C1 segment of cervical spinal cord (tissue), 14 donors: ENCODE measurements at places on chromosomes 16 and 17.

GRCh38 chr17:60840456-60840855 is 162.8 kb downstream of the BCAS3 start:
- DNase-seq, result no peak

DNA sequence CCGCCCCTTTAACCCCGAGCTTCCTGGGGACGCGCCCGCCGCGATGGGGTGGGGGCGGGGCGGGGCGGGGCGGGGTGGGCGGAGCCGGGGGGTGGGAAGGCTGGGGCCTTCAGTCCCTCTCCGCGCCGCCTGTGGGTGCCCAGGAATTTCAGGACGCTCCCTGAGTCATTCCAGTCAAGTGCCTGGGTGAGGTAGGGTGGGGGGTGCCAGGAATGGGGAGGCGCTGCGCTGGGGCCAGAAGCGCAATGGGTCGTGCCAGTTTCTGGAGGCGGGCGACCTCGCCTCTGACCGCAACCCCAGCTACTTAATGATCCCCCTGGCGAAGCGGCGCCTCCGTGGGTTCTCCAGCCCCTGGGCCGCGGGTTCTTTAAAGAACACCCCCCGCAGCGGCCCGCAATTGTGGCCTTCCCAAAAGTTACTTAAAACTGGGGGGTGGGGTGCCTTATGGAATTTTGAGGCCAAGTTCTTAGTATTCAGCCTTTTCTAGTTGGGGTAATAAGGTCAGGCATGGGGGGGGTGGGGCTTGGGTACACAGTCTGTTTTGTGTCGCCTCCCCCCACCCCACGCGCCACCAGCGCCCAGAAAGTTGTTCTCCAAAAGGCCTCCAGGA is 826 bp upstream of the GSE1 start:
- DNase-seq, result no peak

DNA sequence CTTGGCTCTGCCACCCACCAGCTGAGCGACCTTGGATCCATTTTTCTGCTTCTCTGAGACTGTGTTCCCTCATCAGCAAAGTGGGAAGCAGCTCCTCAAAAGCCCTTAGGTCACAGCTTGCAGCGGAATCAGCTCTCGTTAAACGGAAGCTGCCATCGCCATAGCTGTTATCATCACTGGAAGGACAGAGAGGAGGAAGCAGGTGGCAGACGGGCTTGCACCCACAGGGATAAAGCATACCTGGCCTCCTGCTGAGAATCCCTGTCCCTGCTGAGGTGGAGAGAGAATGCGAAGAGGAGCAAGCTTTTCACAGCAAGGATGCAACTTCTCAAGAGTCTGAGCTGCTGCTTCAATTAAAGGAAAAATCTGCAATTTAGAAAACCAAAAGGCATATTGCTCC is 106.6 kb downstream of the CLEC16A start:
- no peak for DNase-seq

DNA sequence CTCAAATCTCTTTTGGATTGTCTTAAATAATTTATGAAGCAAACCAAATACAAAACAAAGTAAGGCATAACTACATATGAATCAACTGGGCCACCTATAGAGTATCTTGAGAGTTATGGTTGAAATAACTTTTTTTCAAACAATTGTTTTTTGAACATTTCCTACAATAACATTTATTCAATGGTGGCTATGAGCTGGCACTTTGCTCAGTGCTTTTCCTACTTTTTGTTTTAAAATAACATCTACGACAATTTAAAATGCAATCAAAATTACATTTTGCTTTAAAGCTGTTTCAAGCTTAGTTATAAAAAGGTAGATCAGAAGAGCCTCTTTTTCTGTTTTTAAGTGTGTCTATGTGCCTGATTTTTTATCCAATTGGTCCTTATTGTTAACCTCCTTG is 83.8 kb downstream of the SNX11 start:
- no peak for DNase-seq

DNA sequence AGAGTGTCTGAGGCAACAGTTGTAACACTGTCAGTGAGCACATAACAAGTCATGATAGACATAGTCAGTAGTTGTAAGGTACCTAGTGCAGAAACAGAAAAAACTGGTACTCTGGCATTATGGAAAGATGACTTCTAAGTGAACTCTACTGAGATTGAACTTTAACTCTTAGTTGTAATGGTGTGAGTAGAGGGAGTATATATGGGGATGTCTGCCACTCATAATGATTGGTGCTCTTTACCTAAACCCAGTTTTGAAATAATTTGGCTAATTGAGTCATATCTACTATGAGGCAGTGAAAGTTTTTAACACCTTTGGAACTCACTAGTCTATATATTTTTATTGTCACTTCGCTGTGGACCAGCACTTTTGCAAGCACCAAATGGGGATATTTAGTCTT is 6.6 kb downstream of the NLK start:
- DNase-seq, result no peak

DNA sequence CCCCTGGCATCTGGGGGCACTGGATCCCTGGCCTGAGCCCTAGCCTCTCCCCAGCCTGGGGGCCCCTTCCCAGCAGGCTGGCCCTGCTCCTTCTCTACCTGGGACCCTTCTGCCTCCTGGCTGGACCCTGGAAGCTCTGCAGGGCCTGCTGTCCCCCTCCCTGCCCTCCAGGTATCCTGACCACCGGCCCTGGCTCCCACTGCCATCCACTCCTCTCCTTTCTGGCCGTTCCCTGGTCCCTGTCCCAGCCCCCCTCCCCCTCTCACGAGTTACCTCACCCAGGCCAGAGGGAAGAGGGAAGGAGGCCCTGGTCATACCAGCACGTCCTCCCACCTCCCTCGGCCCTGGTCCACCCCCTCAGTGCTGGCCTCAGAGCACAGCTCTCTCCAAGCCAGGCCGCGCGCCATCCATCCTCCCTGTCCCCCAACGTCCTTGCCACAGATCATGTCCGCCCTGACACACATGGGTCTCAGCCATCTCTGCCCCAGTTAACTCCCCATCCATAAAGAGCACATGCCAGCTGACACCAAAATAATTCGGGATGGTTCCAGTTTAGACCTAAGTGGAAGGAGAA is 13.5 kb downstream of the STH start:
- no peak for DNase-seq

- DNase-seq, result no peak
Observed at GRCh38 chr16:49969091-49970030, 55.7 kb upstream of the CNEP1R1 start.

GRCh38 chr16:75931043-75931442 is 204.8 kb upstream of the CPHXL start:
- DNase-seq, result no peak

- DNase-seq, result peak; percentile 13
Observed at GRCh38 chr16:73064212-73064993, 16.5 kb upstream of the ZFHX3 start.

DNA sequence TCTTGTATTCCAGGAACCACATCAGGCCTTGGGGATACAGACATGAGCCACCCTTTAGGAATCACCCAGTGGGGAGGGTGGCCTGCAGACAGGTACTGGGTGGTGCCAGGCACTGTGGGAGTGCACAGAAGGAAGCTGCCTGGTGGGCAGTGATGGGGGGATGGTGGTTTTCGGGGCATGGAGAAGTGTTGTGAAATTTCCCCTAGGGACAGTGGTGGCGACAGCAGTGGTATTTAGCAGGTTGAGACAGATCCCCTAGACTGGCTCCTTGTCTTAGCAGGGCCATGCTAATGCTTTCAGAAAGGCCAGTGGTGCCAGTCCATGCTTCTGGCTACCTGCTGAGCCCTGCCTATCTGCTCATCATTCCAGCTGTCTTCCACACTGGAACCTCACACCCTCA is 129.6 kb downstream of the SPACA3 start:
- no peak for DNase-seq

GRCh38 chr16:70715055-70715858 is 29.4 kb upstream of the MTSS2 start:
- DNase-seq, result peak; percentile 87

- no peak for DNase-seq
Observed at GRCh38 chr17:78184351-78184750, 2.5 kb downstream of the TK1 start.

GRCh38 chr16:85582229-85582991 is 30.7 kb upstream of the GSE1 start:
- no peak for DNase-seq

DNA sequence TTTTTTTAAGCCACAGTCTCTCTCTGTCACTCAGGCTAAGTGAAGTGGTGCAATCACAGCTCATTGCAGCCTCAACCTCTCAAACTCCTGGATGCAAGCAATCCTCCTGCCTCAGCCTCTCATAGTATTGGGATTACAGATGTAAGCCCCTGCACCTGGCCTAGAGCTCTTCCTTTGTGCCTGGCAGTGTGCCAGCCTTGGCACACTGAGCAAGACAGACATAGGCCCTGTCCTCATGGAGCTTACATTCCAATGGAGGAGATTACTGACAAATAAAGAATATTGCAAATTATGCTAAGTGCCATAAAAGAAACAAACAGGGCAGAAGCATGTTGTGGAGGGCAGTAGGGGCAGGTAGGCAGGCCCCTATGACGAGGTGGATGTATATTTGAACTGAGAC is 920 bp upstream of the CNGB1 start:
- DNase-seq, result no peak

DNA sequence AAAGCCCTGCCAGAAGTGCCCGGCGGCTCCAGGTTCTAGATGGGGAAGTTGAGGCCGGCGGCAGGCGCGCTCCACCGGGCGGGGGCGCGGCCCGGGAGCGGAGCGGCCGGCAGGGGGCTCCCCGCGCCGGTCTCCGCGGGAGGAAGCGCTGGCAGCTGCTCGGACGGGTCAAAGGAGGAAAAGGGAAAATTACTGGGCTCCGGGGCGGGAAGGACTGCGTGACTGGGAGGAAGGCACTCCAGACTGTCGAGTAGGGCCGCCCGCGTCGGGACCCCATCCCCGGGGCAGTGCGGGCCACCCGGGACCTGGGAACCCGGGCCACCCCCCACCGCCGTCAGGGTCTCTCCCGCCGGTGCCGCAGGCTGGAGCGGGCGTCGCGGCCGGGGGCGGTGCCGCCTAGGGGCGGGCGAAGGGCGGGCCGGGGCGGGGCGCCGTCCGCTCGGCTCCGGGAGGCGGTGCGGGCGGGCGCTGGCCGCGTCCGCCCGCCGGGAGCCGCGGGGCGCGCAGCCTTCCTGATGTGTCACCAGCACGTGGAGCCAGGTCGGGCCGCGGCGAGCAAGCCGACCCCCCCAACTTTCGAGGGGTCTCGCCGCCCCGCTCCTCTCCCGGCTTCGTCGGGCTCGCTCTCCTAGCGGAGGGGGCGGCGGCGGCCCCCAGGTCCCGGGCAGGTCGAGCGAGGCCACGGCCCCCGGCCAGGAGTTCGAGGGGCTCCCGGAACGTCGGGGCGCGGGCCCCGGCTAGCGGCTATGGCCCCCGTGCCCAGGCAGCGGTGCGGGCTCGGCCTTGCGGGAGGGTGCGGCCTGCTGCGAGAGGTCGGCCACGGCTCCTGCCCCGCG is 167.5 kb downstream of the RAB11FIP4 start:
- peak; percentile 30 for DNase-seq

- no peak for DNase-seq
Observed at GRCh38 chr16:5706211-5706610, 608.6 kb upstream of the EEF2KMT start.

DNA sequence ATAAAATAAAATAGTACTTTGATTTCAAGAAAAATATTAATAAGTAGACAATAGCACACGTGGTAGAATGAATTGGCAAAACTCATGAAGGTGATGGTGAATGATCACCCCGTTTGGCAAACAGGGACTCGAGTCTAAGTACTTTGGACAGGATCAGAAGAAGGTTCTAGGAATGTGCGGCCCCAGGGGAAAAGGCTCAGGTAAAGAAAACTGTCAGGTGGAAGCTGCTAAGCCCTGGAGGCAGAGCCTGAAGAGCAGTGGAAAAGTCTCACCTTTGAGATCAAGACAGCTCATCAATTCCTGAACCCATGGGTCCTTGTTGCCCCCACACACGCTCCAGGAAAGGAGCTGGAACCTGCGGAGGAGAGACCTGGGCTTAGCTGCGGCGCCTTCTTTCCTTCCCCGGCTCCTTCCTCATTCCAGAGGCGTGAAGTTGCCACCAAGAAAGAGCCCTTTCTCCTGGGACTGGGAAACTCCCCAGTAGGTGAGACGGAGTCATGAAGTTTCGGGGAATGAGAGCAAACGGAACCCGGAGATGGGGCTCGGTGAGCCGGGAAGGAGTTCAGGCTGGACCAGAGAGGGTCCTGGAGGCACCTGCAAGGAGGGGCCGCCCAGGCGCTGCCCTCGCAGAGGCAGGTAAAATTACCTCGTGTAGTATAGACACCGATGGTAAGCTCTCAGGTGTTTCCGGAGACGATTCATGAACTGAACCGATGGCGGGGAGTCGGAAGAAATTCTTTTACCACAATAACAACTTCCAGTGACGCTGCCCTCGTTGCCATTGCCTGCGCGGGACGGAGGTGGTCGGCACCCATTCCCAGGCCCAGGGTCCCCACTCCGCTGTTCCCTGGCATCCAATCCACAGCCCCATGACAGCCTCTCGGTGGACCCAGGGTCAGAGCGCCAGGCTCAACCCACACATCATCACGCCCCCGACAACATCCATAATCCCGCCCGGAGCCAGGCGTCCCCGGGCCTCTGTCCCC is 1.2 kb upstream of the ZMYND15 start:
- no peak for DNase-seq

DNA sequence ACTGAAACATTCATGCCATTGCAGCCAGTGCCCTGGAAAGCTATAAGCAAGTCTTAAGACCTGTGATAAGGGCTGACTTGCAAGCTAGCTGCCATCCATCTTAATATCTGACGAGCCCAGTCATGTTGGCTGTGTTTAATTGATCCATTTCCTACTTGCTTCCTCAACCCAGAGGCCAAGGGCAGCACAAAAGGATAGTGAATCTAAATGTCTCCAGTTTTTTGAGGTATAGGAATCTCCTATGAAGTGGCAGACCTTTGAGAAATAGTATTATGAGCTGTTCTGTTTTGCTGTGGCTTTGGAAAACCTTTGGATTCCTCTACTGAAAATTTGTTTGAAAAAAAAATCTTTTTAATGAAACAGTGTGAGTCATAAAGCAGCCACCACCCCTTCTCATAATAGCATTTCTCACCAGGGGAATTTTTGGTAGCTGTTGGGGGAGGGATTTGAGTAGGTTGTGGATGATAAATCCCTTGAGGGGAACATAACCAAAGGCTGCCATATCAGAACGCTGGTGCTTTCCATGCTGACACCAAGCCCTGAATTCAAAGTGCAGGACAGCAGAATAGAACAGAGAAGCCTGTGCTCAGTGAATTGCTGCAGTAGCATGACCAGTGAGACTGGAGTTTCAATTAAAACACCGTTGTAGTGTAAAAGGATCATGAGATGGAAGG is 12.9 kb downstream of the ZNRF1 start:
- DNase-seq, result no peak

DNA sequence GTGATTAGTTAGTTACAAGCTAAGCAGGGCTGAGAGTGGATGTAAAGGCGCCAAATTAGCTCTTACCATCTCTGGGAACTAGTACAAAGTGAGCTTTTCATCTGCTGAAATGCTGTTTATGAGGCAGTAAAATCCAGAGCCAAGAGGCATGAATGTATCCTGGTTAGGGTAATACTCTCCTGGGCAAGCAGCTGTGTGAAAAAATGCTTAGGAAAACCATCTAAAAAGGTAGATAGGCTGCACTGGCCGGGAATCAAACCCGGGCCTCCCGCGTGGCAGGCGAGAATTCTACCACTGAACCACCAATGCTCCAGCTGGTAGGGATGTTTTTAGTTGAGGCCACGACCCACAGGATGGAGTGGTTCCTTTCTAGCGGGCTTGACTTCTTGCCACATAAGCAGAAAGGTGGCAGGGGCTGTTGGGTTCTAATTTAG is 23.0 kb downstream of the VAC14 start:
- no peak for DNase-seq
